ENCODE measurements at places on chromosomes 6 and 20.
A peak's percentile ranks its signal among the peaks of the same experiment; 100 is the strongest.

DNA sequence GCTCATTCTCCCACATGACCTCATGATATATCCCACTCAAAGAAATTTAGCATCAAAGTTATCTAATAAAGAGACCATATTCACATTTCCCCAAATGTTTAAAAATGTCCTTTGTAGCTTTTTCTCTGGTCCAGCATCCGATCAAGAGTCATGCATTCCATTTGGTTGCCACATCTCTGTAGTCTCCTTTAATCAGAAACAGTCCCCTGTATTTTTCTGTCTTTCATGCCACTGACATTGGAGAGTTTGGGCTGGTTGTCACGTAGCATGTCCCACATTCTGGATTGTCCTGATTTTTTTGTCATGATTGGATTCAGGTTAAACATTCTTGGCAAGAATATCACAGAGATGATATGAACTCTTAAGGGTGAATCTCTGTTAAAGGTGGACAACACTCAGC lies 55.7 kb downstream of the SNX5 start:
- DNase-seq: no peak

DNA sequence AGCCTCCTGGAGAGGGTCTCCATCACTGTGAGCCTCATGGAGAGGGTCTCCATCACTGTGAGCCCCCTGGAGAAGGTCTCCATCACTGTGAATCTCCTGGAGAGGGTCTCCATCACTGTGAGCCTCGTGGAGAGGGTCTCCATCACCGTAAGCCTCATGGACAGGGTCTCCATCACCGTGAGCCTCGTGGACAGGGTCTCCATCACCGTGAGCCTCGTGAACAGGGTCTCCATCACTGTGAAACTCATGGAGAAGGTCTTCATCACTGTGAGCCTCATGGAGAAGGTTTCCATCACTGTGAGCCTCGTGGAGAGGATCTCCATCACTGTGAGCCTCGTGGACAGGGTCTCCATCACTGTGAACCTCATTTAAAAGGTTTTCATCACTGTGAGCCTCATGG lies 140.0 kb downstream of the ERMARD start:
- no peak for DNase-seq

GRCh38 chr6:32060966-32061655 lies 22.9 kb downstream of the CYP21A2 start:
- no peak for DNase-seq

DNA sequence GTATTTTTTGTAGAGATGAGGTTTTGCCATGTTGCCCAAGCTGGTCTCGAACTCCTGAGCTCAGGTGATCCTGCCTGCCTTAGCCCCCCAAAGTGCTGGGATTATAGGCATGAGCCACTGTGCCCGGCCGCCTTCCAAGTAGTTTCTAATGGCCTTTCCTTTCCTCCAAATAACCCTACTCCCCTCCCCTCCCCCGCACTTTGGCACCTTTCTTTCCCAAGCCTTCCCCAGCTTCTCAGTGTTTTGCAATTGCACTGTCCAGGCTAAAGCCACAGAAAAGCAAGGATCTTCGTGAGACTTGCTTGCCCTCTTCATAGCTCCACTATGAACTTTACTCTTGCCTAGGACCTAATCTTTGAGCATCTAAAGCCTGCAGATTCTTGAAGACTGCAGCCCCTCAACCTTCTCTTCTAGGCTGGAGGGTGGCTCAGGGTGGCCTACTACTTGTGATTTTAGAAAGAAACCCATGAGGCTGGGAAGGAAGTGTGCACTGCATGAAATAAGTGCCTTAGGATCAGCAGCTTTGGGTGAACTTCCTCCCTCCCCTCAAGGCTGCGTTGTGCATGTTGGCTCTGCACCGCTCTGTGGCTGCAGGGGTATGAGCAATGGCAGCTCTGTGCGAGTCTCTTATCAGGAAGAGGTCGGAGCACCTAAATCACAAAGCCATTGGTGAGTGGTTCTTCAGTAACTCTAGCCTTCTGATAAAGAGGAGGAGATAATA lies 152.4 kb upstream of the SNX9 start:
- DNase-seq: peak; percentile 68

- DNase-seq: peak; percentile 68
These were observed 1.3 kb downstream of the GZF1 start for GRCh38 chr20:23363257-23363649.

GRCh38 chr6:21348504-21349195 lies 244.9 kb upstream of the SOX4 start:
- DNase-seq: peak; percentile 64

GRCh38 chr6:80382811-80383210 lies 276.3 kb downstream of the BCKDHB start:
- no peak for DNase-seq

DNA sequence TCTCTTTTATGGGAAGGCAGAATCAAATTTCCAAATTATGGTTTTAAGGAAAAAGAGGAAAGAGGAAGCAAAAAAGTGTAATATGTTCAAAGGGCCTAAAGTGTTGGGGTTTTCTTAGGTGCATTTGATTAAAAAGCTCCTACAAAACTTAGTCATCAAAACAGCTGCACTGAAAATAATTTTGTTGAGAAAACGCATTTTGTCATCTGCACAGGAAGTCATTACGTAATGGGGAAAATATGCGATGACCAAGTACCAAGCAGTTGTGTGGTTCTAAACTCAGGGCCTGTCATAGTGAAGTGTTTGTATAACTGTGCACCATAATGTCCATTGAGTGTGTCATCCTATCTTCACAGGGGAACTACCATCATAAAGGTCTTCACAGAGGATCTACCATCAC lies 15.6 kb downstream of the HAO1 start:
- DNase-seq: no peak

DNA sequence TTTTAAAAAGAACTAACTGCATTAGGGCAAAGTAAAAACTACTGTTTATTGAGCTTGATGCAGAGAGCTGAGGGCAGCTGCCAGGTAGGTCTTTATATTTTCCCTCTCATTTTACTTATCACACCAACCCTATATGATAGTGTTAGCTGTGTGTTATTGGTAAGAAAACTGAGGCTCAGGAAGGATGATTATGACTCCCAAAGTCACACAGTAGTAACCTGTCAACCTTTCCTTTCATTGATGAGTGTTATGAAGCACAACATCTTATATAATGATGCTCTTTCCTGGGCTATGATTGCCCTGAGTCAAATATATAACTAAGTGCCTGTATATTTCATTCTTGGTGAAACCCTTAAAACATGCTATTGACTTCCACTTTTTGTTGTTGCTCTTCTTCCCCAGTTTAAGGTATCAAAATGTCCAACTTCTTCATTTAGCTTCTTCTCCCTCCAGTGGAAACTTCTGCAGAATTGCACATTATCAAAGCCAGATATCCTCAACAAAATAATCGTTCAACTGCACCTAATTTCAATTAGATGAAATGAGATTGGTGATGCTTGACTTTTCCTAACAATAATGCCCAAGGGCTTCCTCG lies 8.1 kb downstream of the GFOD1 start:
- DNase-seq: no peak

DNA sequence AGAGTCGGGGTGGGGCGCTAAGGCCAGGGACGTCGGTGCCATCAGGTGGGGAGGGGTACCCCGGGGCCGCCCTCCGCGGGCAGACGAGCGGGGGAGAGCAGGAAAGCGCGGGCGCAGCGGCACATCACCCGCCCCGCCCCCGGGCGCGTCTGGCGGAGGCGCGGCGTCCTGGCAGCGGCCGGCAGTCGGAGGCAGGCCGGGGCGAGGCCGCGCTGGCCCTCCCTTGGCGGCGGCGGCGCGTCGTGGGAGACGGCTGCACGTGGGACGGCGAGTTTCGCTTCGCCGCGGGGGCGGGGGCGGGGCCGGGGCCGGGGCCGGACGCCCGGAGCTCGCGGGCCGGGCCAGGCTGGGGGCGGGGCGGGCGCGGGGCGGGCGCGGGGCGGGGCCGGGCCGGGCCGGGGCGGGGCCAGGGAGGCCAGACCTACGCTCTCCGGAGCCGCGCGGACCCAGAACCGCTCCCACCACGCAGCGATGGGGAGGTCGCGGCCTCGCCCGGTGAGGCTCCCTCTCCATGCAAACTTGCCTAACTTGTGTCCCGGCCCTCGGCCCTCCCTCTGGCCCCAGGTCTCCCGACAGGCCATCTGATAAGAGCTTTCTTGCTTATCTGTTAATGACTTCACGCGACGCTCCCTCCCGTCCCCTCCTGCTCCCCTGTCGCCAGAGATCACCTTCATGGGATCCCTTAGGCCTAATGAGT lies 12.5 kb downstream of the ITPR3 start:
- peak; percentile 84 for DNase-seq

DNA sequence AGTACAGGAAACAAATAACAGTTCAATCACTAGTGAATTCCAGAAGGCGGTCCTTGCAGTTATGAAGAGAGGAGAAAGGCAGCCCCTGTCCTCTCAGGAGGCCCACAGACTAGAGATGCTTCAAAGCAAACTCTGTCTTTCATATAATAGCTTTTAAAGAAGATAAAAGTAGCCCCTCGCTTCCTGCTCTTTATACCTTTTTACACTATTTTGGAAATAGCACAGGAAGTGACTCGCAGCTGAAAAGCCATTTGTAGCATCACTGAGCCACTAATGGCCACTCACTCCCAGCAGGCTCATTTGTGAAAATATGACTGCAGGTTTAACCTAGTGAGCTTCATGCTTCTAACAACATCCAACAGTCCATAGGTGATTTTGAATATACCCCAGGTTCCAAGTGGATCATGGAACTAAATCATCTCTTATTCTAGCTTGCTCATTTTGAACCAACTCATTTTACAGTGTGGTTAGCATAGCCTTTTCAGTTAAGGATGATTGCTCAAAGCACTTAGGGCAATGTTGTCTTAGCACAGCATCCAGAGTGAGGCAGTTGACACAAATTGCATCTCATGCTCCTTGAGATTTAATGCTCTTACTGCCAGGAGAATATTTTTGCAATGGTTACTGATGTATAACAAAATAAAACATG lies 136.0 kb upstream of the NRSN1 start:
- DNase-seq: no peak

- DNase-seq: no peak
These were observed 108.4 kb downstream of the AFG1L start for GRCh38 chr6:108403236-108403635.

GRCh38 chr20:35838205-35838604 lies 66.4 kb downstream of the PHF20 start:
- no peak for DNase-seq

DNA sequence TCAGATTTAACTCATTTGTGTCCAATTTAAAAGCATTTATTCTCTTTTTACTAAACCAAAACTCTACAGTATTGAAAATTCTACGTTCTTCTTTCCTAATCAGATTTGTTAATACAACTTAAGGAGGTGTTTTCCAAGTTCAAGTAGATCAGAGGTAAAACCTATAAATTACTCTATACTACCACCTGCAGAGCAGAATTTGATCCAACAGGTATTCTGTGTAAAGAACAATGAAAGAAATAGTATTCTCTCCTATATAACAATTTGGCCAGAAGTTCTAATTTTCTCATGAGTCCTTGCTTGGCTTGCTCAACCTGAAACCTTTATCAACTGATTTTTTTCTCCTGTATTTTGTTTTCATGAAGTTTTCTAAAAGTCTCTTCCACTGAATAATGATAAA lies 28.5 kb upstream of the DST start:
- no peak for DNase-seq

DNA sequence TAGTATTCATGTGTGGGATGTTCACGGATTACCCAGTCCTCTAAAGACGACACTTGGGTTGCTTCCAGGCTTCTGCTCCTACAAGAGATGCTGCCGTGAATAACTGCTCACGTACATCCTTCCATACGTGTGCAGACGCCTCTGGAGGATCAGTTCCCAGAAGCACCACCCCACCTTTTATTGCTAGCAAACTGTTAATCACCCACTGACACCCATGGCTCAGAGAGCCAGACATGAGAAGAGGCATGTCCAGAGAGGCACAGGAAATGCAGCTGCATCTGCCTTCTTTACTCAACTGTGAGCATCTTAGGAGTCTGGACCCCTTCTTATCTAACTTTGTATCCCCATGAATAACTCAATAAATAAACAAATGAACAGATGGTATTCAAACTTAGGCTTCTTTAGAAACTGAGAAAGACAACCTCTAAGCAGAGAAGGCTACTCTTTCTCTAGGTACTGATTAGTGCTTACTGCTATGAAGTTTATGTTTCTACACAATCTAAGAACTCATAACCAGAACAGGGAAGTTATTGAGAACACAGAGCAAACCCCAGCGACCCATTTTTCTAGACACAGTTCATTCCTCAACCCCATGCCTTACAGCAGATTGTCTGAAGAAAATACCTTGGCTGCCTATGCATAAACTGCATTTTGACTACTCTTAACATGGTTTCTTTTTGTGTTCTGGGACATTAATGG lies 228.7 kb upstream of the RREB1 start:
- no peak for DNase-seq

GRCh38 chr20:62918831-62919230 lies 7.5 kb downstream of the DIDO1 start:
- no peak for DNase-seq

DNA sequence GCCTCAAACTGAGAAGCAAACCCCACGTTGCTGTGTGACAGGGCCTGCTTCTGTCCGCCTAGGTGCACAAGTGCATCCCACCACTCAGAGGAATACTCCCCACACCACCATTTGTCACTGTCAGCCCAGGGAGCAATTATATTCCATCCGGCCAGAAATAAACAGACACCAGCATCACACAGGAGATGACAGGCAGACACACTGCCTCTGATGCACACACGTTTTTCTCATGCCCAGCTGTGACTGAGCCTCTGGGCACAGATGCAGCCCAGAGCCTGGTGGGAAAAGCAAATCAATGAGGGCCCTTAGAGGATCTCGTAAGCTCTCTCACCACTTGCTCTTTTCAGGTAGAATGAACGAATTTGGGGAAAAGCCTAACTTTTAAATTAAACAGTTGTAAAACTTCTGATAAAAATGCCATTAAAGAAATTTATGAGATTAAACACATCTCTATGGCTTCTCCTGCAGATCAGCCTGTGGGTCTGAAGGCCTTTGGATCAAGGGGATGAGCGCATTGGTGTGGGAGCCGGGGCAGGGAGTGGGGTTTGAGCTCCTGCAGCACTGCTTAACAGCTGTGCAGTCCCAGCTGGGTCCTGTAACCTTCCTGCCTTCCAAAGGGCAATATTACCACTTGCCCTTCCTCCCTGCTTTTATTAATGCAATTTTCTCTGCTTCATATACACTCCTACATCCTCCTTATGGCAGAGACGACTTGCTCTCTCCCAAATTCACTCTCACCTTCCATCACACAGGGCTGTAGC lies 624.3 kb downstream of the PTPRT start:
- DNase-seq: no peak

GRCh38 chr20:19392344-19393130 lies 180.1 kb downstream of the SLC24A3 start:
- no peak for DNase-seq
